Cortex of kidney (tissue), 1 donor: ENCODE measurements at places on chromosomes 2 and 18.

GRCh38 chr2:70212298-70212932 lies 21.6 kb upstream of the C2orf42 start:
- no peak for DNase-seq

- DNase-seq, result no peak
Observed at GRCh38 chr2:118207889-118208288, 119.6 kb downstream of the INSIG2 start.

DNA sequence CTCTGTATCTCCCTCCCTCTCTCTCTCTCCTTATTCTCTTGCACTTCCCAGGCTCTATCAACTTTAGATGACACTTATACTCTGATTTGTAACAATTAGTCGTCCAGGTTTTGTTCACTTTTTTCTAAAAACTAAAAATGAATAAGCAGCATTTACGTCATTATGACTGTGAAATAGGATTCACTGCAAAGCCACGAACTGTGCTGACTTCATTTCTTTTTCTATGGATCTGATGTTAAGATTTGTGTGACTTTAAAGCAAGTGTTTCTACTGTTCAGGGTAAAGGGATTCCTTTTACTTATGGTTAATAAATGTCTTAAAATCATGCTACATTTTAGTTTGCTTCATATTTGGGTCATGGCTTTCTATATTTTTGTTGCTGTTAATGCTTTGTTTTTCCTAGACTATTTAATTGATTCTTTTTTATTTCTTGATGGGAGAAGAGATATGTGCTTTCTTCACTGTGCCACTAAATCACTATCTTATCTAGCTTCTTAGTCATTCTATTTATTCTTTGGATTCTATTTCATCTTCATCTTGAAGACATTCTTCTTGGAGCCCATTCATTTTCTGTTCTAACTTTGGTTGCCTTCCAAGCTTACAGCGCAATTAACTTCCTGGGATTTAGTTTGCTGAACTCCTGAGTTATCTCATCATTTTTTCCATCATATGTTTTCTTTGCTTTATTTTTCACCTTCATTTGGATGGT lies 480.4 kb upstream of the TRIB2 start:
- DNase-seq, result no peak

- DNase-seq, result no peak
Observed at GRCh38 chr2:190340369-190340768, 3.0 kb upstream of the INPP1 start.

GRCh38 chr2:194559523-194559922 lies 1097.5 kb upstream of the SLC39A10 start:
- DNase-seq, result no peak

GRCh38 chr2:221981912-221982470 lies 316.8 kb downstream of the PAX3 start:
- no peak for DNase-seq
